ENCODE measurements at places on chromosomes 2 and 18.

GRCh38 chr18:29217124-29217915 is 1040.4 kb upstream of the CDH2 start:
- DNase-seq, result no peak

GRCh38 chr2:201261906-201262305 is 1.6 kb downstream of the CASP8 start:
- no peak for DNase-seq

DNA sequence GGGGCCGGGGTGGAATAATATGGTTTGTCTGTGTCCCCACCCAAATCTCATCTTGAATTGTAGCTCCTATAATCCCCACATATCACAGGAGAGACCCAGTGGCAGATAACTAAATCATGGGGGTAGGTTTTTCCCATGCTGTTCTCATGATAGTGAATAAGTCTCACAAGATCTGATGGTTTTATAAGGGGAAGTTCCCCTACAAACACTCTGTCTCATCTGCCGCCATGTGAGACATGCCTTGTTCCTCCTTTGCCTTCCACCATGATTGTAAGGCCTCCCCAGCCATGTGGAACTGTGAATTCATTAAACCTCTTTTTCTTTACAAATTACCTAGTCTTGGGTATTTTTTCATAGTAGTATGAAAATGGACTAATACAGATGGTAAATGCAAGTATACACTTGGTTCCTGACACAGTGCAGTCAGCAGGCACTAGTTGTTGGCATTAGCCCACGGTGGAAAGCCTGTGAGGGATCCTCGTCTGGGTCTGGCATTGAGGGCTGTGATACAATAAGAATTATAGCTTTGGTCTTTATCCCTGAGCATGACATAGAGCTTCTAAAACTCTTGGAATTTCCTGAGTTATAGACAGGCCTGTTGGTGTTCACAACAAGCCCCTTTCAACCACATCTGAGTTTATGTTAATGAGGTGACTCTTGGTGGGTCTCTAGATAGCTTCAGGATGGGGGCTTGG is 135.8 kb downstream of the CABLES1 start:
- DNase-seq, result no peak

- no peak for DNase-seq
Measured at GRCh38 chr2:13230221-13230620, 513.5 kb downstream of the TRIB2 start.

DNA sequence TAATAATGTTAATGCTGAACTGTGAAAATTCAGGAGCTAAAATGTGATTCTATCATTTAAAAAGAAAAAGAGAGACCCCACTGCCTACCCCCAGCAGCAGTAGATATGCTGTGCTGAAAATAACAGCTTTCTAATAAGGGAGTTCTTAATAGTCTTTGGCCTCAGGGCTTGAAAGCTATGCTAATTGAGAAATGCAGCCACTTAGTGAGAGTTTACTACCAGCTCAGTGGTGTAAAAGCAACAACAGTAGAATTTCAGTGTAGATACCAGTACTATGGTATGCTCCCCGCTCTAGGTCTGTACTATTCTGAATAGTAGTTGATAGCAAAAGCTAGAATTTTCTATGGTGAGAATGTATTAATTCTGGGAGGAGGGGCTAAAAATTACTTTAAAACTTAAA is 303.1 kb upstream of the VWC2L start:
- DNase-seq, result no peak

DNA sequence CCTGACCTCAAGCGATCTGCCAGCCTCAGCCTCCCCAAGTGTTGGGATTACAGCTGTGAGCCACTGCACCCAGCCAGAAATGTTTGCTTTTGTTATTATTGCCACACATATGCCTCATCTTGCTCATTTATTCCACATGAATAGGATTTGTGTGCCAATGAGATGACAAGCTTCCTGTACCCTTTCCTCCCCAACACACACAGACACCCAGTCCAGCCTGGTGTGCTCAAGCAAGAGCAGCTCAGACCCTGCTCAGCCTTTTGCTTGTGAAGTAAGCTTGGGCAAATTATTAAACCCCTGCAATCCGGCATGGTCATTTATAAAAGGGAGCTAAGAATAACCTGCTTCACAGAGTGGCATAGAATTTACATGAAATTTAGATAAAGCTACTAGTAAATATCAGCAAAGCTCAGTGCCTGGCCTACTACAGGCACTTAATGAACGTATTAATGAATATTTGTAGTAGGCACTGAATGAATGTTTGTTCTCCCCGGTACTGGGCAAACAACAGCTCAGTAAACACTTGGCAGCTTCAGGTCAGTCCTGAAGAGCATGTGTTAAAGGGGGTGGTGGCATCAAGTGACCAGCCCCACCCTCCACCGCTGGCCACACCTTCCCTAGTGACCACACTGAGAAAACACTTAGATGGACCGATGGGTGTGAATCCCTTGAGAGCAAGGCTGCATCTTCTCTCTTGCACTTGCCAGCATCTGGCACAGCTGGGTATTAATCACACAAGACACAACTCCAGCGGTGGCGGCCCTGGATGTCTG is 280.2 kb downstream of the SRBD1 start:
- DNase-seq, result no peak

- peak; percentile 49 for DNase-seq
Measured at GRCh38 chr2:40093021-40093675, 314.1 kb upstream of the THUMPD2 start.

- DNase-seq, result no peak
Measured at GRCh38 chr18:64027931-64028695, 58.2 kb downstream of the SERPINB8 start.

DNA sequence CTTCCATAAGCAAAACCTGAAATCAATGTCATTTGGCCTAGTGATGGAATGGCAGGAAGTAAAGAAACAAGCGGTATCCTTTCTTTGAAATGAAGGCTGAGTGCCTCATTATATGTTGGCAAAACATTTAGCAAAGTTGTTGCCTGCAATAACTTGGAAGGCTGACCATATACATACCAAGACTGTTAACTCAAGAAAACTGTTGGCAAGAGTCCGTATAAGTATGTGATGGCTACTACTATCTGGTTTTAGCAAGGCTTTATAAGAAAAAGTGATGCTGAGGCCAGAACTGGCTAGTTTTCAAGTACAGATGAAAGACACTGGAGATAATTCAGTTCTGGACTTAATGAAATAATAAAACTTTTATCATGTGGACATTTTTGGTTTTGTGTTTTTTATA is 356.2 kb downstream of the ZNF521 start:
- DNase-seq, result no peak

DNA sequence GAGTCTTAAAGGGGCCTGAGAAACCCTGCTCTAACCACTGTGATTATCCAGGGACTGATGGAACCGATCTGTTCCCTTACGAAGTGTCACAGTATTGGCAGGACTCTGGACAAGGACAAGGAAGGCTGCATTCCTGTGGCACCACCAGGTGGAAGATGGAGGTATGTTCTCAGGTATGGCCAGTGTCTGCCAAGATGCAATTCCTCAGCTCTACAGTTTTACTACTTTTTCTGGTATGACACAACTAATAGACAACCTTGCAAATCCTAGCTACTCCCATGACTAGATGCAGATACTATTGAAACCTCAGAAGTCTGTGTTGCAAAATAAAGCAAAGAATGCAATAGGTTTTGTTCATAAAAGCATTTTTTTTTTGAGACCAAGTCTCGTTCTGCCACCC is 14.6 kb downstream of the RAB31 start:
- DNase-seq, result no peak

GRCh38 chr2:217077831-217078407 is 218.1 kb upstream of the TNP1 start:
- no peak for DNase-seq

DNA sequence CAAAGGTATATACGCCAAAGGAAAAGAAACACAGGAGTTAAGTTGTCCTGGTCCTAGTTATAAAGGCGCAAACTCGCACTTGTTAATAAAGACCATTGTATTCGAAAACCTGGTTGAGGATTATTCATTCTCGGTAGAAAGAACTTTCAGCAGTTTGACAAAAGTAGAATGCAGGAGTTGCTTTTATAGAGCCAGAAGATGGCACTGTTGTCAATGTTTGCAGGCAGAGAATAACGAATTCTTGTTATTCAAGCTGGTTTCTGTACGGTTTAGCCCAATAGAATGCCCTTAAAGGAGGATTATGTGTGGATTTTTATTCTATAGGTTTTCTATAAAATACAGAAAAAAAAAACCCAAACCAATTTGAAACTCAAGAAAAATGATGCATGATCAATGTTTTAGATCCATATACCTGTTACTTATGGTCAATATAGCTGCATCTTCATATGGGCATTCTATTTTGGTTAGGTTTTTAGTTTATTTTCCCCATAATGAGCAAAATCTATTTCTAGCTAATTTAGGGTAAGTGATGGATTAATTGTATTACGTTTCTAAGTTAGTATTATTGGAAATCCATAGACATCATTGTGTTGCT is 510.3 kb downstream of the PLCL1 start:
- no peak for DNase-seq

DNA sequence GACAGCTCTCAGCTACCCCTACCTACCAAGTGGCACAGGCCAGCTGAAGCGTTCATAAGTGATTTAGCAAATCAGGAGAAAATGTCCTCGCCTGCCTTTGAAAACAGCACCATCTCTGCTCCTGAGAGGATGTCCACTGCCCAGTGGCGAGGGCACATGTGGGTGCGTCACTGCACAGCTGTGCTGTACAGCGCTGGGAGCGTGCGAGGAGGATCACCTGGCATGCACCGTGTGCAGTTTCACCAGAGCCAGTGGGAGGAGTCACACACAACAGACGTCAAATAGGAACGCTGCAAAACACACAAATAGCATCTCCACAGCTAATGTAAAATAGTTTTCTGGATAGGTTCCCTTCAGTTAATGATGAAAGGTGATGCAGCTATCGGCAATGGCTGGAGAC is 154.1 kb downstream of the HDAC4 start:
- no peak for DNase-seq

DNA sequence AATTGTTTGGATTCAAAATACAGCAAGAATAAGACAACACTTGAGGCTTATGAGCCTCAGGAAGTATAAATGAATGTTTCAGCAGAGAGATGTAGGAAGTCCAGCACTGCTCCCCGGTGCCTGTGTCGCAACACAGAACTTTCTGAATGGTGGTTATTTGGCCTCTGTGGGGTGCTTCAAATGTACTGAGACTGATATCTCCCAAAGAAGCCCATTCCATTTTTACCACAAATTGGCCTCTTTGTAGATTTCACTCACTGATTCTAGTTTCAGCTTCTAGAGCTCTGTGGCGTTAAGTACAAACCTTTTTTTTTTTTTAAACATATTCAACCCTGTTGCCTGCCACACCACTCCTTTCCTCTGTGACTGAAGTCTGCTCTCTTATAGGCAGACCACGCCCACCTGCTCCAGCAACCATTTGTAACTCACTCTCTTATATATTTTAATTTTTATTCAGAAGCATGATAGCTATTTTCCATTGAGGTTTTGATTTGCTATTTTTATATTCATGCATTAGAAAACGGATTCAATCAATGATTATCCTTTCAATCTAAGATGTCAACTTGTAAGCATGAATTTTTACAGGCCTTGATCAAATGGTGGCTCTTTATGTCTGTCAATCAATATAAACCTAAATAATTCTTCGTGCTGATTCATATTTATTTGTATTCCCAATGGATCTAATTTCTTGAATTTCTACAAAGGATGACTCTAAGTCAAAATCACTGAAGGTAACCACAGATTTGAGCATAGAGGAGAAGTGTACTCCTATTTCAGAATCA is 277.1 kb upstream of the CCDC68 start:
- DNase-seq, result no peak

DNA sequence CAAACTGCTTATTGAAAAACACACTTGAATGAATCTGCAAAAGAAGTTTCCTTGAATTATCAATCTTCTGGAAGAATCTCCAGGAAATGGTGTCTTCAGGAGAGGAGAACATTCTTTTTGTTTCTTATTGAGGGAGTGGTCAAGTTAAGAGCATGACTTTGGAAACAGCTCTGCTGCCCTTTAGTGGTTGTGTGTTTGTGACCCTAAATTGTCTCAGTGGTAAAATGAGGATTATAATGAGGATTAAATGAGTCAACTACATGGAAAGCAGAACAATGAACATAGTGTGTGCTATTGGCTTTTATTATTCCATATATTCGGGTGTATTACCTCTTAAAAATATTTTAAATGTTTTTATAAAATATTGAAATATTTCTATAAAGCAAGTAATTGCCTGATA is 44.8 kb upstream of the TANC1 start:
- DNase-seq, result no peak

DNA sequence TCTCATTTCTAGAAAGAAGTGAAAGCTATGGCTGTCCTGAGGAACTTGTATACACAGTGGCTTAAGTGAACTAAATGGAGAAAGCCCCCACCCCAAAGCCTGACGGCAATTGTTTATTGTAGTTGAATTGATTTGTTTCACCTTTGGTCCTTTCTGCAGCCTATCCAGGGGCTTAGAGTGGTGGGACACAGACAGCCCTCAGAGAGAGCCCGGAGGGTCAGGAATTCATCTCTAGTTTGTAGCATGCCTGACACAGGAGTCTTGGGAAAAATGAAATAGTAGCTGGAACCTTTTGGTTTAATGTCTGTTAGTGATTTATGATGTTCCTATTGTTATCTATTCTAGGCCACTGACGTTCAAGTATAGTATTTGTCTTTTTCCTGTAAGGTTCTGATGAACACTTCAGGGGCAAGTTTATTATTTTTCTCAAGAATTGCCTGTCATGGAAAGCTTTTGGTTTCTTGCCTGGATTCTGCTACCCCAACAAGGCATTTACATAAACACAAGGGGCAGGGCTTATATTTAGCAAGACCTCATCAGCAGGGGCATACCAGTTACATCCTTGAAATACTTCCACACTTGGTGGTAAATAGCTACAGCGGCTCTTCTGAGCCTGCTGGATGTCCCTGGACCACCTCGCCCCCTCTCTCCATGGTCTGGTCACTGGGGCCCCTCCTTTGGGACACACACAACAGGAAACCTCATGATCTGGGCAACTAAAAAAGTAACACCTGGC is 44.4 kb downstream of the KCNE4 start:
- DNase-seq, result no peak

DNA sequence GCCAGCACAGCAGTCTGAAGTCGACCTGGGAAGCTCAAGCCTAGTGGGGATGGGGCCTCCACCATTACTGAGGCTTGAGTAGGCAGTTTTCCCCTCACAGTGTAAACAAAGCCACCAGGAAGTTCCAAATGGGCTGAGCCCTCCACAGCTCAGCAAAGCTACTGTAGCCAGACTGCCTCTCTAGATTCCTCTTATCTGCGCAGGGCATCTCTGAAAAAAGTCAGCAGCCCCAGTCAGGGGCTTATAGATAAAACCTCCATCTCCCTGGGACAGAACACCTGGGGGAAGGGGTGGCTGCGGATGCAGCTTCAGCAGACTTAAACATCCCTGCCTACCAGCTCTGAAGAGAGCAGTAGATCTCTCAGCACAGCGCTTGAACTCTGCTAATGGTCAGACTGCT is 218.4 kb upstream of the VRK2 start:
- no peak for DNase-seq

- DNase-seq, result no peak
Measured at GRCh38 chr2:127740665-127741288, 39.5 kb downstream of the SFT2D3 start.
